ENCODE measurements at places on chromosomes 6 and 20.

- DNase-seq, result no peak
These were observed 35.7 kb downstream of the CEBPB start for GRCh38 chr20:50226093-50226974.

- no peak for DNase-seq
These were observed 44.3 kb downstream of the TRDN start for GRCh38 chr6:123592426-123592825.

GRCh38 chr20:35572838-35573237, 31.0 kb downstream of the ERGIC3 start:
- no peak for DNase-seq

DNA sequence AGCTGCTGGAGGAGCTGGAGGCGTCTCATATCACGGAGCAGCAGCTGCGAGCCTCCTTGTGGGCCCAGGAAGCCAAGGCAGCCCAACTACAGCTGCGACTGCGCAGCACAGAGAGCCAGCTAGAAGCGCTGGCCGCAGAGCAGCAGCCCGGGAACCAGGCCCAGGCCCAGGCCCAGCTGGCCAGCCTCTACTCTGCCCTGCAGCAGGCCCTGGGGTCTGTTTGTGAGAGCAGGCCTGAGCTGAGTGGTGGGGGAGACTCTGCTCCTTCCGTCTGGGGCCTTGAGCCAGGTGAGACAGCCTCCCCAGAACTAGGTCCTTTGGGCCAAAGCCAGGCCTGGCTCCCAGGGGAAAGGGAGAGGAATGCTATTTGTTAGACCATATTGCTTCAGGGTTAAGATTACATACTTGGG, 31.7 kb downstream of the C20orf173 start:
- no peak for DNase-seq

GRCh38 chr6:1516742-1517520, 92.8 kb upstream of the FOXC1 start:
- no peak for DNase-seq

DNA sequence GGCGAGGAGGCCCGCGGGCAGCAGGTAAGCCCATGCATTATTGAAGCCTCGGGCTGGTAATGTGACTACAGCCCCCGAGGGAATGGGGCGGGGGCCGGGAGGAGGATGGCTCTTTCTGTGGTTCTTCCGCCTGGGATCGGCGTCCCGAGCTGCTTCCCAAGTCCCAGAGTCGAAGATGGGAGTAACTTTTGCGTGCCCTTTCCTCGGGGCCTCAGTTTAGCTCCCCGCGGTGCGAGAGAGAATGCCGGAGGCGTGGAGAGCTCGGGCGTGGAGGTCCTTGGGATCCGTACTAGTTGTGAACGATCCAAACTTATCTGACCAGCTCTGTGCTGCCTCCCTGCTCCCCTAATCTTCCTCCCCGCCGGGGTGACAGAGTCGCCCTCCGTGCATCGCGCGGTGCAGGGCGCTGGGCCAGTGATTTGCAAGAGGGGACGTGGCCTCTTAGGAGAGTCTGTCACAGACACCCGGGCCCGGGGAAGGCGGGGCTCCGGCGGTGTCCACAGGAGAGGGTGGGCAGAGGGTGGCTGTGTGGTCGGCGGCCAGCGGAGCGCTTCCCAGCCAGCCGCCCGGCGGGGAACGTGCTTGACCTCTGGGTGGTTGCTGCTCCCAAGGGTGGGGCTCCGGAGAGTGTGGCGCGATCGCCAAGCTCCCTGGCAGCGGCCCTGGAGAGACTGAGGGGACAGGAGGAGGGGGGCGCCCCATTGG, 815 bp downstream of the UTRN start:
- peak; percentile 17 for DNase-seq

DNA sequence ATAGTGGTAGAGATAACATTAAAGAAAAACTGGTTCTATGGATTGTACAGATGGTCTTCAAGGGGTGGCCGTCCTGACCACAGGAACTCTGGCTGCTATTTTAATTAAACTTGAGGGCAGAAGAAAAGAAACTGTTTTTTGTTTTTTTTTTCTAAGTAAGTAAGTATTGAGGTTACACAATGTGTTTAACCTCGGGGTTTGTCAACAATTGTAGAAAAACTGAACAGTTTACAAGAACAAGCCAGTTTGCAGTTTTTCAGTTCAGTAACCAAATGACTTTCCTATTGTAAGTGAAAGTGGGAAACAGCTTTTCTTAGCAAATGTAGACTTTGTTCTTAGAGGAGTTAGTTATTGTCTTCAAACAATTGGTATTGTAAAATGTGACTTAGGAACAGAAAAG, 77.0 kb downstream of the PLCB1 start:
- DNase-seq, result no peak

DNA sequence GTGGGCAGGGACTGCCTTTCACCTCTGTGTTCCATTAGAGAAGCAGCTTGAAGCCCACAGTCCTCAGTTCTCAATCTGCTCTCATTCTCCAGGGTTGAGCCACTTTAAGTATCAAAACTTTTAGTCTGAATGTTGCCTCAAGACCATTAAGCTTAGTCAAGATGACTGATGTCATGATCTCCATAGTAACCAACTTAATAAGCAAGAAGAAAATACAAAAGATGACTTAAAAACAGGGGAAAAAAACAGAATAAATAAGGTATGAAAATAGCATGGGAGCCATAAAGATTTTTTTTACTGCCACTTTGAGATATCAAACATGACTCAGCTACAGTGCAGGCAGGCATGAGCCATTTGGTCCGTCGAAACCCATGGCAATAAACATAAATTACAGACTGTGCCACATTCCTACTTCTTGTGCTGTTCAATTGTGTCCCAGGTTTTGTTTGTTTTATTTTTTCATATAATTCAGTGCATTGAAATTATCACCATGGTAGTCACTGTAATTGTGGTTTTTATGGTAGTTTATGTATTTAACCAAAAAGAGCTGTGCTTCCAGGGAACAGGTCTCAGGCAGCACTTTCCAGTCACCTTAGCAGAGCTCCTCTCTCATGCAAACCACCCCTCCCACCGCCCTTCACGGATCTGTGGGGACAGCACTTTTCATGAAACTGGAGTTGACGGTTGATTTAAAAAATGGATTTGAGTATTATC, 156.5 kb upstream of the INSM1 start:
- DNase-seq, result no peak
